ENCODE measurements at places on chromosomes 7 and 10. TPM values are rescaled to one million over a fixed set of nuclear protein-coding genes. Genes with fewer than 3 reads are reported as not detected.

Gene ITIH2
- total RNA-seq = not detected

Gene OPN4
- total RNA-seq = not detected

Gene HKDC1
- total RNA-seq = not detected

Gene MACC1
- not detected for total RNA-seq

Gene ENTPD1
- 18.5 TPM for total RNA-seq

Gene GRID2IP
- not detected for total RNA-seq

Gene C7orf33
- total RNA-seq = not detected

Gene PLXDC2
- 18.2 TPM for total RNA-seq

Gene LIPK
- not detected for total RNA-seq

Gene IFIT2
- 6.8 TPM for total RNA-seq

Gene CD36
- total RNA-seq = 58.9 TPM

Gene AVL9
- total RNA-seq = 18.5 TPM

Gene JAZF1
- total RNA-seq = 50.1 TPM

Gene CALU
- total RNA-seq = 210 TPM

Gene ASZ1
- total RNA-seq = not detected

Gene LRMDA
- 5.7 TPM for total RNA-seq

Gene PSMA2
- total RNA-seq = 78.7 TPM

Gene SPDYE9
- total RNA-seq = not detected

Gene KLHDC10
- total RNA-seq = 18.6 TPM

Gene ADAM12
- total RNA-seq = 0.14 TPM

Gene HOXA9
- 22.4 TPM for total RNA-seq

Gene AKR1C2
- total RNA-seq = 3.5 TPM

Data from sigmoid colon (tissue), 7 donors.